ENCODE measurements at places on chromosomes 2 and 18.

GRCh38 chr2:95552911-95553310 is 38.9 kb upstream of the TRIM43 start:
- no peak for DNase-seq

DNA sequence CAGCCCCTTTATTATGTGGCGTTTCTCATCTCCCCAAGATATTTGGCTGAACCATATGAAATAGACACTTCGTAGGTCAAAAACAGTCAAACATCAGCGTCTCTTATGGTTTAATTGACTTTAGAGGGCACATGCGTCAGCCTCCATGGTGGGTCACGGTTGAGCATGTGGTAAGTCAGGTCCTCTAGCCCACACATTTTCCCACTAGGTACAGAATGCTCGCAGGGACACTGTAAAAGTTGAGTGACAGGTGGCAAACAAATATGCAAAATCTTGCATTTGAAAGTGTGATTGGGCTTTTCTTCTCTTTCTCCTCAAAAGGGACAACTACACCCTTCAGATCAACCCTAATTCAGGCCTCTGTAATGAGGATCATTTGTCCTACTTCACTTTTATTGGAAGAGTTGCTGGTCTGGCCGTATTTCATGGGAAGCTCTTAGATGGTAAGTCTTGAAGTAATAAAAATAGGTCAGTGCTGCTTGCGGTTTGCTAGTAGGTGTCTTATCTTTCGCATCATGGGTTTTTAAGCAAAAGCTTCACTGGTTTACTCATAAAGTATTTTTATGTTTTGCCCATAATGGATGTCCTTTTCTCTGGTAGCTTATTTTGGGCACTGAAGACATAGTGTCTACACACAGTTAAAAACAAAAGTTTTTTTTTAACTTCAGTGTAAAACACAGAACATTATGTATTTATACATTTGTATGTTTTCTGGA is 261.3 kb downstream of the ALPK2 start:
- no peak for DNase-seq

DNA sequence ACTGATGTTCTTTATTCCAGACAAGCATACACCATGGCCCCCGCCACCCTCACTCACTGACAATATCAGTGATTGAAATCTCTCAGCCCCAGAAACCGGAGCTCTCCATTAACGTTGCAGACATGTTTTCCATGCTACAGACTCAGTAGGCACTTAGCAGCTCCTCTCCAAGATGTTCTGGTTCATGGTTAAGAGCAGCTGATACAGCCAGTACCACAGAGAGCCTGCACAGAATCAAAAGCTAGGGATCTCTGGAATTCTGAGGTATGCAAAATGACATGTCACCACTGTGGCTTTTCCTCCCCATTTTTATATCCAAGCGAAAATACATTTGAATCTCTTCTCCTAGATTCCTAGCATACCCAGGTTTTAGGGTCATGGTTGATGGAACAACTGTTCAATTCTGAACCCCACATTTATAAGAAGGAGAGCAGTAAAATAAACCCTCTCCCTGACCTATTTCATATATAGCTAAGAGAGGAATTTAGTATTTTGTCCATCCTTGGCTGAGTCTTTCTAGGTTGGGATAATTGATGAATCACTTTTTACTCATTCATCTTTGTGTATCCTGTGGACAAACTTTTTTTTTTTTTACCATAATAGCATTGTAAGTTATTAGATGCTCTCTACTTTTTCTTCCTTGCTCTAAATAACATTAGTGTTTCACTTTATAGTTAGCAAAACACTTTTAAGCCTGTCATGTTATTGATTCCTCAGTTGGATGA is 488.4 kb upstream of the PIK3C3 start:
- no peak for DNase-seq

DNA sequence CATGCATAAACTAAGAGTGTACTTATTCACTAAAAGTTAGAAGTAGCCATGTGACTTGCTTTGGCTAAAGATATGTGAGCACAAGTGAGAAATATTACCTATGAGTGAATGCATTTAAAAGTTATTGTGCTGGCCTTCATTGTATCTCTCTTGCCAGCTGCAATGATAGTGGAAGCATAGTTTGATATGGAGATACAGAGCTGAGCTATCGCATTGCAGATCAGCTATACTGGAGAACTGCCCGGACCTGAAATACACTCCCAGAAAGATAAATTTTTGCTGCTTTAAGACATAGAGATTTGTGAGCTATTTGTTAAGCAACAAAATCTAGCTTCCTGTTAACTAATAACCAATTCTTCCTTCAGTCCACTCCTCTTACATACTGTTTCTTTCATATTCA is 571.1 kb downstream of the CPS1 start:
- no peak for DNase-seq

DNA sequence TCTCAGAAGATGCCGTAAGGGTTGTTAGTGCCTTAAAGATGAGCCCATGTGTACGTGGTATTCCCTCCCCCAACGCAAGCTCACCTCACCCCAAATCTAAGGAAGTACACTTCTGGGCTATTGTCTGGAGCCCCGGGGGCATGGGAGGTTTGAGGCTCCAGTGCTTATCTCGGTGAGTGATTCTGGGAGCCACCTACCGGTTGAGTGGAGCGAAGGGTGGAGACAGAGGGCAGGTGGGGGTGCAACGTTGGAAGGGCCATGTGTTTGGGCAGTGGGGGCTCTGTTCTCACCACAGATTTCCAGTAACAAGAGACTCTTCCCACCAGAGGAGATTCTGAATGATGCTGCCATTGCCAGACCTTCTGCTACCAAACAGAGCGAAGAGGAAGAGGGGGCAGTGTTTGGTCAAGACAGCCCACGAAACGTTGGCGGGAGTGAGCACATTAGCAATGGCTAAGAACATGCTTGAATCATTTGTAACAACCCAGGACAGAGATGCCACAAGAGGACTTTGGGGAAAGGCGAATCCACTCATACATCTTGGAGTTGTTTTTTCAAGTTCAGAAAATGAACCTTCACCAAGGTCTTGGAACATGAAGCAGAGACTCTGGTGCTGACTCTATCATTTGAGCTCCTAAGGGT is 38.7 kb downstream of the TWIST2 start:
- no peak for DNase-seq

- DNase-seq, result no peak
Observed at GRCh38 chr18:78757014-78757413, 222.6 kb upstream of the SALL3 start.

- DNase-seq, result no peak
Observed at GRCh38 chr2:7972670-7973069, 709.2 kb upstream of the ID2 start.

GRCh38 chr2:85706063-85706462 is 11.9 kb downstream of the GNLY start:
- no peak for DNase-seq

- DNase-seq, result no peak
Observed at GRCh38 chr2:55721596-55722215, 28.1 kb upstream of the PNPT1 start.

DNA sequence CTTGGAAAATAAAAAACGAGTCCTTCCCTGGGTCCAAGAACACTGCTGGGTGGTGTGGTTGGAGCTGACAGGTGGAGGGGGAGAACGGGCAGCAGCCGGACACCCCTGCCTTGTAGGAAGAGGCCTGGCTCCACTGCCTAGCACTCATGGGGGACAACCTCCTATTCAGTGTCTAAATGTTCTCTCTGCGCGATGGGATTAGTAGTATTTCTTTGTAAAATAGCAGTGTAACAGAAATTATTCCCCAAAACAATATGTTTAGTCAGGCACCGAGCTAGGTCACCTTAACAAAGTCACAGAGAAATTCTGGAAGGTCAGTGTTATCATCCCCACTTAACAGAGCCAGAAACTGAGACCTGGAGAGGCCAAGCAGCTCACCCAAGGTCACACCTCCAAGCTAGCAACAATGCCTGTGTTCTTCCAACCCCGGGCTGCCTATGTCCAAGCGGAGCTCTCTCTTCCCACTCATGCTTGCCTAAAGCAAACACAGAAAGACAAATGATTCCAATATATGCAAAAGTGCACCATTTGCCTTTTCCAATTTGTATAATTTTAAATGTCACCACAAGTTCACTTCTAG is 68.0 kb downstream of the STEAP3 start:
- no peak for DNase-seq

DNA sequence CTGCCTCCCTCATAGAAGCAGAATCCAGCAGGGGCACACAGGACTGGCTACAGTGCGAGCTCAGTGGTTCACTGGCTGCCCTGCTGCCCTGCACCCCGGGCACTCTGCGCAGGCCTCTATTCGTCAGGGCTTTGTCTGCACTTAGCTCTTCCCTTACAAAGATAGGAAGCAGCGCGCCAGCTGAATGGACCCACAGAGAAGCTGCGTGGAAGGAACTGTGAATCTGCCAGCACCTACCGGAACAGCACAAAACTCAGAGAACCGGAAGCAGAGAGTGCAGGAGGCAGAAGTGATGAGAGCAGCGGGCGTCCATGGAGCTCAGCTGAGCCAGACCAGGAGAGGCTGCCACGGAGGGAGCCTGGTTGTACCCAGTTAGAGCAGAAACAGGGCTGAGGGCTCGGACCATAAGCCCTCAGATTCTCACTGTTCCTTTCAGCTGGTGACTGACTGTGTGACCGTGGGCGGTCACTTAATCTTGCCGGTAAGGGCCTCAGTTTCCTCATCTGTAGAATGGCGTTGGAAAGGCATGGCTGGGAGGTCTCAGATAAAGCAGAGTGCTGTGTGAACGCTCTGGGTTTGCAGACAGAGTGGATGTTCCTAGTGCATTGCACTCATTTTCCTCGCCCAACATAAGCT is 23.1 kb upstream of the SLC66A3 start:
- DNase-seq, result no peak

DNA sequence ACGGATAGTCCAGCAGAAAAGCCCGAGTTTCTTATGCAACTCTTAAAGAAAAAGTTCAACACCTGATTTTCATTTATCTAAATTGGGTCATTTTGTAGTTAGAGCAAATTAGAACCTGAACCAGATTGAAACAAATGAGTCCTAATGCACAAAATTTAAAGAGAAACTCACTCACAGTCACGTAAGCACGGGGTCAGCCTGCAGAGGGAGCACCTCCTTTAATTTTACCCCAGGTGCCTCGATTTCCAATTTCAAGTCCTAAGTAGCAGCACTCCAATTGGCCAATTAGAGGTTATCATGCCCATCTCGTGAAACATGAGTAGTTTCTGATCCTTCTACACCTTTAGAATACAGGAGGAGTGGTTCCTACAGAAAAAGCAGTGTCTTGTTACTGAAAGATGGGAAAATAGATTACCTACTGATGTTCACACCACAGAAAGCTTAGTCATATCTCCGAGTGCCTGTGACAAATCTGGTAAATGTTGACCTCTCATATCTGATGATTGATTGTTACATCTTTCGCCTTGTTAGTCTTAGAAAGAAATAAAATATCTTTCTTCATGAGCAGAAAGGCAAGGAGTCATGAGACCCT is 1929.8 kb upstream of the LRRTM1 start:
- no peak for DNase-seq

DNA sequence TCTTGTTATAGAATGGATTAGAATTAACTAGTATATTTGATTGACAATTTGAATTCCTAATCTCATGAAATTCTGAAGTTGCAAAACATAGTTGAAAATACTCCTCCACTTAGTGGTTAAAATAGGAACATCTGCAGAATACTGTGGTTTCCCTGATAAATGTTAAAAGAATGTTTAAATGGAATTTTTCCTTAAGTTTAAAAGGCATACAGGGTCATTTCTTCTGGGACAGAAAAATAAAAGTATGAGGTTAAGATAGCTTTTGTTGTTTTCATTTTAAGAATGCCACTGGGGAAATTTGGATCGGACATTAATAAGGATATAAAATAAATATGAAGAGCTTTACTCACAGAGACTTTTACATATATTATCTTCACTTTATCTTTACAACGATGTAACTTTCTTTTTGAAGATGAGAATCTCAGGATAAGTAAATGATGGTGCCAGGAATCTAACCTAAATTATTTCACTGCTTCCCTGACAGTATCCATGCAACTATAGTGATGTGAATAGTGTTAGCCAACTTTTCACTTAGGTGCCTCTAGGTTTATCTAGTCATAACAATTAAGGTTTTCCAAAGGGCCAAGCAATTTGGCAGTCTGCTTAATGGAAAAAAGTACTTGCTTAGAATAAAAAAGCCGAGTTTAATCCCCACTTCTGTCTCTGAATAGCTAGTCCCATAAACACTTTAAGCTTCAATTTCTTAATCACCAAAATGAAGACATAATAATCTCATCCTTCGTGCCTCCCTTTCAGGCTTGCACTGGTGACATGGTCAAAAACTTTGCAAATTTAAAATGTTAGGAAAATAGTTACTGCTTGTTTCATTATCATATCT is 151.8 kb upstream of the STK17B start:
- DNase-seq, result no peak

- DNase-seq, result no peak
Observed at GRCh38 chr2:186466743-186467142, 19.3 kb upstream of the ZC3H15 start.

DNA sequence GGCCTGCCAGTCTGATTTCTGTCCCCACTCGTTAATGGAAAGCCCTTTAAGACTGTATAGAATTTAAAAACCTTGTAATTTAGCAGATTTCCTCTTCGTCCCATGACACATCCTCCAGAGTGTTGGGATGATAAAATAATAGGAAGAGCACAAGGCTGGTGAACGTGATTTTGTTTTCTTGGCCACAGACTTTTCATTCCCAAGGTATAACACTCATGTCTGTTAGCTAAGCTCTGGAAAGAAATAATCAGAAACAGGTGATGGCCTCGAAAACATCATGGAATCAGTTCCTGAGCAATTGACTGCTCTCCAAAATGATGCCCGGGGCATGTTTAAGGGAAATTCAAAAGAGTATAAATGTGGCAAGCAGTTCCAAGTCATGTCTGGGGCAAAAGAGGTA is 337.8 kb upstream of the TCF4 start:
- DNase-seq, result no peak

DNA sequence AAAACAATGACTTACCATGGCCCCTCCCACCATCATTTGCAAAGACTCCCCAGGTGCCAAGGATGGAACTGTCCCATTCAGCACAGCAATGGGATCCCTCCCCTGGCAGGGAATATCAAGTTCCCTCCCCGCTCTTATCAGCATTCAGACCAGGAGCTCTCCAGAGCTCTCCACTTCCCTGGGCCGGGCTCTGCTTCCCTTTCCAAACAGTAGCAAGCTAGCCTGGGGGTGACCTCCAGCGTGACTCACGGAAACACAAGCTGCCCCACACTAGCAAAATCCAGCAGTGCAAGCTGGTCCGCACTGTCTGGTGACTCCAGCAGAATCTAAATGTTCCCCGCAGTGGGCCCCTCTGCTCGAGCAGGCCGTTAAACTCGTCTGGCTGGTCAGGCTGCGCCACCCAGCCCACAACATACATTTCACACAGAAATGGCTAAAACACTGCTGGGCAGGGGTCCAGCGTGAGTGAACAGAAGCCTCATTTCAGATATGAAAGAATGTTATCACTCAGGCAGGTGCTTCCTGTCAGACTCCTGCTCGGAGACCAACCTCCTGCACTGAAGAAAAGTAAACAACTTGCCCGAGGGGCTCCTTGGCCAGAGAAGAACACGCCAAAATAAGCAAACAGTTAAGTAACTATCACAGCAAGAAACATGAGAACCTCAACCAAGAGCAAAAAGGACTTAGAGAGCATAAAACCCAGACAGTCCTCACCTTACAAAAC is 33.9 kb downstream of the STAT1 start:
- no peak for DNase-seq

DNA sequence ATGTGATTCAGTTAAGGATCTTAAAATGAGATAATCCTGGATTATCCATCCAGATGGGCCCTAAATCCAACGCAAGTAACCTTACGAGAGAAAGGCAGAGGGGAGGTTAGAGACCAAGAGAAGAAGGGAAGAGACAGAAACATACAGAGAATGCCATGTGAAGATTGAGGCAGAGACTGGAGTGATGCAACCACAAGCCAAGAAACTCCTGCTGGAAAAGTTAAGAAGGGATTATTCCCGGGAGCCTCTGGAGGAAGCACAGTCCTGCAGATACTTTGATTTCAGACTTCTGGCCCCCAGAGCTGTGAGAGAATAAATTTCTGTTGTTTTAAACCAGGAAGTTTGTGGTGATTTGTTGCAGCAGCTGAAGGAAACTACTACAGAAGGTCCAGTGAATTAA is 992.7 kb downstream of the BCL11A start:
- no peak for DNase-seq

Measured in stimulated activated CD8-positive, alpha-beta memory T cell treated with anti-CD3 and anti-CD28 coated beads, Interleukin-4, amount 100 ng/mL, for 48 hours (primary cell).